ENCODE measurements at places on chromosomes 1 and 21. TPM values are rescaled to one million over a fixed set of nuclear protein-coding genes. Genes with fewer than 3 reads are reported as not detected.

Gene NMNAT2
- 0.85 TPM for polyA plus RNA-seq

Gene DCAF6
- polyA plus RNA-seq, result 134 TPM

Gene PTGER3
- 1.2 TPM for polyA plus RNA-seq

Gene IL10
- polyA plus RNA-seq, result 0.53 TPM

Gene NUP210L
- polyA plus RNA-seq, result not detected

Gene KCNE2
- 0.75 TPM for polyA plus RNA-seq

Gene SRM
- 71.9 TPM for polyA plus RNA-seq

Gene TCP10L
- 1.6 TPM for polyA plus RNA-seq

Gene HES3
- polyA plus RNA-seq, result not detected

Gene OR6K3
- polyA plus RNA-seq, result not detected

Gene CAMK1G
- polyA plus RNA-seq, result not detected

Gene HYI
- 23.4 TPM for polyA plus RNA-seq

GRCh38 chr1:232292239-232292638, 337.7 kb downstream of the SIPA1L2 start:
- no peak for DNase-seq

- DNase-seq, result no peak
Measured at GRCh38 chr1:87462894-87463293, 134.2 kb downstream of the LMO4 start.

DNA sequence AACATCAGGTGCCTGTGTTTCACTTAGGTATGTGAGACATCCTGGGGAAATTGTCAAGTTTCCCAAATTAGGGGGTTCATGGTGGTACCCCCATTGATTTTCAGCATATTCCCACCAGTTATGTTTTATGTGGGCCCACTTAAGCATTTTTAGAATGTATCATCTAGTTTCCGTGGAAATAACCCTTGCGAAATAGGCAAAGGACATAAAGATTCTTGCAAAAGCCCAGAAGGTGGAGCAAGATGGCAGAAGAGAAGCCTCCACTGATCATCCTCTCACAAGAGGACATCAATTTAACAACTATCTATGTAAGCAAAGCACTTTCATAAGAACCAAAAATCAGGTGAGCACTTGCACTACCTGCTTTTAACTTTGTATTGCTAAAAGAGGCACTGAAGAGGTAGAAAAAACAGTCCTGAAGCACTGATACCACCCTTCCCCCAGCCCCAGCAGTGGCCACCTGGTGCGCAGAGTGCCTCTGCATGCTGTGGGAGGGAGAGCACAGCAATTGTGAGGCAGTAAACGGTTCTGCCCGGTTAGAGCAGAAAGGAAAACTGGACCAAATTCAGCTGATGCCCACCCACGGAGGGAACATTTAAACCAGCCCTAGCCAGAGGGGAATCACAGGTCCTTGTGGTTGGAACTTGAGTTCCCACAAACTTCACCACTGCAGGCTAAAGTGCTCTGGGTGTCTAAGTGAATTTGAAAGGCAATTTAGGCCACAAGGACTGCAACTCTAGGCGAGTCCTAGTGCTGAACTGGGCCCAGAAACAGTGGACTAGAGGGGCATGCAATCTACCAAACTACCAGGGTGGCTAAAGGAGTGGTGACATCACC, 23.2 kb downstream of the MCOLN2 start:
- no peak for DNase-seq

GRCh38 chr1:24528744-24529143, 26.1 kb downstream of the RCAN3 start:
- no peak for DNase-seq

DNA sequence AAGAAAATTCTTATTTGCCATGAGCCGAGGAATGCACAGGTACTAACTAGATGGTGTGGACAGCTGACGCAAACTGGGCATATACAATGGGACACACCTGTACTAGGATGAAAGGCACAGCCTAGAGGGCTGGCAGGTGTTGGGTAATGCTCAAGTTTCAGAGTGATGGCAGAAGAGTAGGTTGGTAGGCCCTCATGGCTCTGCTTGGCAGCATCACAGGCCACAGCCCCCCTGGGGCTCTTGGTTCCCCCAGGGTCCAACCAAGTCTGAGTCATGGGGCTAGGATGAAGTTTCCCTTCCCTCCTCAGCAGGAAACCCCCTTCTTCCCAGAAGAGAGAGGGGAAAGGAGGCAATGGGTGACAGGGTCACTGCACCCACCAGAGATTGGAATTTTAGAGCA, 35.2 kb downstream of the SPEN start:
- no peak for DNase-seq

- DNase-seq, result peak; percentile 11
Measured at GRCh38 chr1:101112051-101112780, 86.6 kb upstream of the DPH5 start.

DNA sequence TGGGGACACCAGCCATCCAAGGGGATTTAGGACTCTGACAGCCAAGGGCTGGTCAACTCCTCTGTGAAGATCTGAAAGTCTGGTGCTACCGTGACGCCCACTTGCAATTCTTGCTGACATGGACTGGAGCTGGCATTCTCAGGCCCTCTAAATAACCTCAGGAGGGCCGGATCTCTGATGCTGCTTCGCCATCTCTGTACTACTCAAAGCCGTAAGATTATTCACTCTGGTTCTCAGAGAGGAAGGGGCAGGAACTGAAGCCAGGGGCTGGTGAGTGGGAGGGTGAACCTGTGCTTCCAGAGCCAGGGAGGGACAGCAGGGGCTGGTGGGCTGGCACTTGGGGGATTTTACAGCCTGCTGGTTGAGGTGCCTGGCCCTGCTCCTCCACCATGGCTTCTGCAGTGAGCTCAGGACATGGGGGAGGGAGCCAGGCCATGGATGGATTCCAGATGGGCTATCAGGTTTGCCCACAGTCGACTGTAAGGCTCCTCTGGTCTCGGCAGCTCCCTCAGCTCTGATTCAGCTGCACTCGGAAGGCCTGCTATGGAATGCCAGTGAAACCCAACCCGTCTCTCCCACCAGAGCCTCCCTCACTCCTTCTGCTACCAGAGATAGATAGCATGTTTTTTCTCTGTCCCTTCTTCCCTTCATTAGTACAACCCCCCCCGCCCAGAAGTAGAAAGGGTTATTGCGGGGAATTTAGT, 84.5 kb downstream of the PLXNA2 start:
- DNase-seq, result no peak

DNA sequence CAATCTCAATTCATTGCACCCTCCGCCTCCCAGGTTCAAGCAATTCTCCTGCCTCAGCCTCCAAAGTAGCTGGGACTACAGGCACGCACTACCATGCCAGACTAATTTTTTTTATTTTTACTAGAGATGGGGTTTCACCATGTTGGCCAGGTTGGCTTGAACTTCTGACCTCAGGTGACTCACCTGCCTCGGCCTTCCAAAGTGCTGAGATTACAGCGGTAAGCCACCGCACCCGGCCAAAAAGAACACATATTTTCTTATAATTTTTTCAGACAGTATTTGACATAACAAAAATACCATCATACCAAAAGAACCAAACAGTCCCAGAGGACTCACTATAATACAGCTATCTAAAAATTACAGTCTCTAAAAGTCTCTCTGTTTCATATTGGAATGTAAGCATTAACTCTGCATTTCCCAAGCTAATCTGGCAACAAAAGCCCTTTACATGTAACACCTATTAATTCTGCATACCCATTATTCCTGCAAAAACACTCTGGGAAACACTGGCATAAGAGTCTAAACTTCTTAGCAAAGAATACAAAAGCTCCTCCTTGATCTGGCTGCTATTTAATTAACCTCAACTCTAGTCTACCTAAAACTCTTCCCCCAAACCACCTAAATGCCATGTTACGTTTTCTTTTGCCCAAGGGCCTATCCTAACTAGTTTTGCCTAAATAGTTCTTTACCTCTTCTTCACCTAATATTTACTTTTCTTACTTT, 26.9 kb downstream of the WDR26 start:
- no peak for DNase-seq

DNA sequence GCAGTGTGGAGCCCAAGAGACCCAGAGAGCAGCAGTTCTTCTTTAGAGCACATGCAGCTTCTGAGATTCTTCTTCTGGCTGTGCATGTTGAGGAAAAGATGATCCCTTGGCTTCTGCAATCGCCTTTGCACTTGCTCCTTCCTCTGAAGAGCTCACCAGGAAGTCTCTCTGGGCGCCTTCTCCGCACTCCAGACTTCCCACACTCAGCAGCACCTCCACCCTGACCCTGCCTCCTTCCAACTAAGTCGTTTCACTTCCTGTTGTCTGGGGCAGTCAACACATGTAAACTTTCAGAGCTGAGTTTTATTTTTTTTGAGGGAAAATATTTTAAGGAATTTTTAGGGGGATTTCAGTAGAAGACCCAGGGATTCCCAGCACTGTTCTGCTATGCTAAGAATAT, 73.4 kb upstream of the F3 start:
- DNase-seq, result peak; percentile 16

DNA sequence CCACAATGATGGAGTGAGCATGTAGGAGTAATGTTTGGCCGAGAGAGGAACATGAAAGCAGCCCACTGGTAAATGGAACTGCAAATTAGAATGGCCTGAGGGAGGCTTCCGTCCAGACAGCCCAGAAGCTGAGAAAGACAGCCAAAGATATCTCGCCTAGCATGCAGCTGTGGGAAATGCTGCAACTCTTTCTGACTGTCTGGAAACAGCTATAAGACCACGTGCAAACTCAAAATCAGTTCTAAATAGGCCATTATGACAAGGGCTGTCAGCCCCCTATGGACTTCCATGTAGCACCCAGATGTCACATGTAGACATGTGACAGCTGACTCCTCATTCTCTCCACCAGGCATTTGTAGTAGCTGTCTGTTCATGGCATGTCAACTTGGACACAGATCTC, 62.9 kb upstream of the ATP1A1 start:
- DNase-seq, result peak; percentile 8

DNA sequence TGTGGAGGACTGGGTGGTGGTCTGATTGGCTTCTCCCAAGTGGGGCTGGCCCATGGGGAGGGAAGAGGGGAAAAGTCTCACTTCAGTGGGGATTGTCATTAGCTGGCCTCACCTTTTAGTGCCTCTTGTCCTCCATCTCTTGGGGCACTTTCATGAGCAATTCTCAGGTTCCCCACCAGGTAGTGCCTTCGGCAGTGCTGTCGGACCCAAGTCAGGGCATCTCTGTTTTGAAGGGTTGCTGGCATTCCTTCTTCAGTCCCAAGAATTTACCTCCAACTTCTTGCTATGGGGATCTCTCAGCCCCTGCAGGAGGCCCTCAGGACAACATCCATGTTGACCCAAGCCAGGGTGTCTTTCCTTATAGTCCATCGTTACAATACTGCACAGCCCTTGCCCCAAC, 54.7 kb upstream of the F3 start:
- no peak for DNase-seq

- DNase-seq, result no peak
Measured at GRCh38 chr1:83776913-83777757, 221.8 kb downstream of the TTLL7 start.

GRCh38 chr1:24909388-24909898, 20.6 kb downstream of the RUNX3 start:
- DNase-seq, result peak; percentile 19

GRCh38 chr1:53902235-53903138, 8.5 kb downstream of the DIO1 start:
- DNase-seq, result no peak

GRCh38 chr1:228794810-228795209, 59.5 kb downstream of the RHOU start:
- DNase-seq, result no peak

- no peak for DNase-seq
Measured at GRCh38 chr1:77484334-77484733, 198.1 kb downstream of the ZZZ3 start.

DNA sequence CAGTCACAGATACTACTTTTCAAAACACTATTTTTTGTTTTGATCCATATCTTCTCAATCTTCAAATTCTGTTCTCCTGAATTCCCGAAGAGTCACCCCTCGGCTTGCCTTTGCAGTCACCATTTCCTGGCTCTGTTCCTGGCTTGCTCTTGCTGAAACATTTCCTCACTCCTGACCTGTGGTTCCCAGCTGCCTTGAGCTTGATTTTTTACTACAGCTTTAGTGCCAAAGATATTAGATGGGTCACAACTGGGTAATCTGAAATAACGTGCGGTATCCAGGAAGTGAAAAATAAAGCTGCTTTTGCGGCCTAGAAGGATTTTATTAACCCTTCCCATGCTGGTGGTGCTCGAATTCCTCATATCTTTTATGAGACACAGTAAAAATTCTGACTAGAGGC, 318.8 kb downstream of the PCP4 start:
- peak; percentile 69 for DNase-seq

- DNase-seq, result no peak
Measured at GRCh38 chr1:101945884-101946283, 50.8 kb downstream of the OLFM3 start.

DNA sequence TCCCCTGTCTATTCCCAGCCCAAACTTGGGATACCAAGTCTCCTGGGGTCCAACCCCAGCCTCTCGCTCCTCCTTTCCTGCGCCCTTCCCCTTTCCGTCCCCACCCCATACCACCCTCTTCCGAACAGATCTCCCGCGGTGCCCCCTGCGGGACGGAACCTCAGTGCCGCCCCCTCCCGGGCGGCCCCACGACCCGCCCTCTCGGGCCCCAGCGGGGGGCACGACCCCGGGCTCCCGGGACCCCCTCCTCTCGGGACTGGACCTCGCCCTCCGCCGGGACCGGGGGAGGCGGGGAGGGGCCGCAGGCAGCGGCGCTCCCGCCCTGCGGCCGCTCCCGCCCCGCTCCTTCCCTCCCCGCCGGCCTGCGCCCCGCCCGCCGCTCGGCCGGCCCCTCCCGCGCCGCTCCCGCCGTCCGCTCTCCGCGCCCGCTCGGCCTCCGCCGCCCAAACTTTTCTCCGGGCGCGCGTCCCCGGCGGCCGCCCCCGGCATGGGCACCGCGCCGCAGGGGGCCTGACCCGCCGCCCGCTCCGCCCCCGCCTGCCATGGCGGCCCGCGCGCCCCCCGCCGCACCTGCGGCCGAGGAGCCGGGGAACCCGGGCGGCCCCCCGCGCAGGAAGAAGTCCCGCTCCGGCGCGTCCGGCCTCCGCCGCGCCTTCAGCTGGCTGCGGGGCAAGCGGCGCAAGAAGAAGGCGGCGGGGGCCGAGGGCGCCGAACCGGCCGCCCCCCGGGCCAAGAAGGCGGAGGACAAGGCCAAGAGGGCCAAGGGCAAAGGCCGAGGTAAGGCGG, 39.0 kb upstream of the SYNC start:
- no peak for DNase-seq

DNA sequence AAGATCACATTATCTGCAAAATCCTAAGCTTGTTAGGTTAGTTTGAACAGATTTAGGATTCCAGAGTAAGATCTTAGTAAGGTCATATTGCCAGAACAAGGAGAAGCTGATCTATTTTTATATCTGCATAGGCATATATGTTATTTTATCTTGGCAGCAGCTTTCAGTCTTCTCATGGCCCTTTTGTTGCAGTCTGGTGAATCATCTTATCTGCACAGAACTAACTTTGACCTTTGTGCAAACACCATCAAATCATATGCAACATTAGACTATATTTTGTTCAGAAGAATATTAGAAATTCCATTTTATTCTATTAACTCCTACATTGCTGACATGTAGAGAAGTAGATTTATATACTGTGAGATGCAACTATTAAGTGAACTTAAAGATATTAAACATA, 107.3 kb downstream of the CLEC20A start:
- DNase-seq, result no peak

DNA sequence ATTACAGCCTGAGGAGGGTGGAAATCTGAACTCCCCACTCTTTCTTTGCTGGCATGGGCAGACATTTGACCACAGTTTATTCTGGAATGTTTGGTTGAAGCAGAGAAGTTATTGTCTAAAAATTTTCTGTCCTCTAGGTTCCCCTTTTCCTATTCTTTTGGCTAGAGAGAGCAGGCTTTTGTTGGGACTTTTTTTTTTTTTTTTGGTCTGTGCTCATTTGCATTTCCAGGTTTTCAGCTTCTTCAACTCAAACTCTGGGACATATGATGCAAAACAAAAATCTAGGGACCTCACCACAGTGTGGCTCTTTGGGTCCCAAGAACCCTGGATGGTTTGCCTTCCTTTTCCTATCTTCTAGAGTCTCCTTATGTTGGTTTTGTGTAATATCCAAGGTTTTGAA, 10.9 kb upstream of the ABCG1 start:
- no peak for DNase-seq
